ENCODE measurements at places on chromosomes 2 and 18.

GRCh38 chr18:66168685-66169235 is 417.9 kb downstream of the CDH7 start:
- DNase-seq: no peak

GRCh38 chr2:119062652-119063051 is 95.9 kb downstream of the C1QL2 start:
- DNase-seq: no peak

GRCh38 chr18:29225351-29225750 is 1048.4 kb upstream of the CDH2 start:
- DNase-seq: no peak

DNA sequence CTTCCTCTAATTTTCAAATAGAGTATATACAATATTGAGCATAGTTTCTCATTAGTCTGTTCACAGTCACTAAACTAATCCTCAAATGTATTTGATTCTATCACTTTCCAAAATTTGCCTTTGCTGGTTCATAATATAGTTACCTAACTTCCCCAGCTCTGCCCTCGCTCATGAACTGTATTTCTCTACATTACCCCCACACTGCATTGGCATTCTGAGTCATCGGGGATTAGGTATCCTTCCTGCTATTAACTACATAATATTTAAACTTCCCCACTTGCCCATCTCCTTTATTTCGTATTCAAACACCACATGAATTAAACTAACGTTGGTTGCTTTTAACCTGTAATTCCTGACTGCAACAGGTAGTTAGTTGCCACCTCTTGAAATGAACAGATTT is 14.8 kb upstream of the CLASP1 start:
- DNase-seq: no peak

DNA sequence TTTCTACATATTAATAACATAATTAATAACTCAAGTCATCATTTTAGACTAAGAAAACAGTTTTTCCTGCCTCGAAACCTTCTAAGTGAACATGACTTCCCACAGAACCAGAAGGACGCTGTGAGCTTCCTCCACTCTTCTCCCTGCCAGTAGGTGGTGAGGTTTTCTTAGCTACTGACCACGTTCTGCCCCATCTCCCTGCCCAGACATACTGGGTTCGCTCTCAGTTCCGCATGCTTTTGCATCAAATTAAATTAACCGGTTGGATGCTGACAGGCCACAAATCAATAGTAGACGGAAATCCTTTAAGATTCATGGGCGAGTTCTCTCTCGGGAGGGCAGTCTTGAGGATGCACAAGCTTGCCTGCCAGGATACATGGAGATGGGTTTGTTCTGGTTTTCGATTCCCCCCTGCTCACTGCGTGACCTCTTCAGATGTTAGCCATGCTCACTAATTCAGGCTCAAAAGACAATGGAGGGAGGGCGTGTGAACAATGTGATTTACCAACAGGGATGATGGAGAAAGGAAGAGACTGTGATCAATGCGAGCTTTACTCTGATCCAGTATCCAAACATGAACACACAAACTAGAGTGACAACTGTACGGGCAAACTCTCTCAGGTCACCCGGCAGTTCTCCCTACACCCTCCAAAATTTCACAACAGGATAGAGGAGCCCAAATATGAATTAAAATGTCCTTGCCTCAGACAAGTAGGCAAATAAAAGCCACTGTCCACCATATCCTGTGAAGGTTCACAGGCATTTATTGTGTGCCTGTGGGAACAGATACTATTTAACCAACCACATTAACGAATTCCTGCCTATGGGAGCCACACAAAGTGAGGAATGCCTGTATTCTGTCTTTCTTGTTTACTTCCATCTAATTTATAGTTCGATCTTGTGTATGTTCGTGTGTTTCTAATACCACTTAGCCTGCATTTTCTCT is 375.7 kb downstream of the EIPR1 start:
- DNase-seq: no peak

- no peak for DNase-seq
Measured at GRCh38 chr2:240438810-240439697, 3.6 kb downstream of the GPC1 start.

GRCh38 chr18:55857409-55857808 is 269.4 kb upstream of the TCF4 start:
- no peak for DNase-seq

GRCh38 chr2:72263776-72264060 is 116.1 kb upstream of the CYP26B1 start:
- no peak for DNase-seq

GRCh38 chr2:231380307-231380706 is 15.2 kb upstream of the B3GNT7 start:
- DNase-seq: no peak

- DNase-seq: no peak
Measured at GRCh38 chr2:158142568-158143332, 41.1 kb downstream of the UPP2 start.

DNA sequence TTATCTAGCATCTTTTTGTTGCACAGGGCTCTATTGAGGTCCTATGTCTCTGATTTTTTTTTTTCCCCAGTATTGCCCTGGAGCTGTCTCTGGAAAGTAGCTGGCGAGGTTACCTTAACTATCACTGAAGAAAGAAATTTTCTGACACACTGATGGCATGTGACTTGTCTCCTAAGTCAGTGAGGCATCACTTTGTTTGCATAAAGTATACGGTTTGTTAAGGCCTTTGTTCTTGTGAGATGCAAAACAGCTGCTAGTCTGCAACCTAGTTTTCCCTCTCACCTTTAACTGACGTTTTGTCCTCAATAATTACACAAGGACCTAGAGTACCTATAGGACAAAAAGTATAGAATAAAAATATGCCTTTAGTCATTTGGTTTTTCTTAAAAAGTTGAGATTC is 41.8 kb downstream of the UBXN4 start:
- no peak for DNase-seq

DNA sequence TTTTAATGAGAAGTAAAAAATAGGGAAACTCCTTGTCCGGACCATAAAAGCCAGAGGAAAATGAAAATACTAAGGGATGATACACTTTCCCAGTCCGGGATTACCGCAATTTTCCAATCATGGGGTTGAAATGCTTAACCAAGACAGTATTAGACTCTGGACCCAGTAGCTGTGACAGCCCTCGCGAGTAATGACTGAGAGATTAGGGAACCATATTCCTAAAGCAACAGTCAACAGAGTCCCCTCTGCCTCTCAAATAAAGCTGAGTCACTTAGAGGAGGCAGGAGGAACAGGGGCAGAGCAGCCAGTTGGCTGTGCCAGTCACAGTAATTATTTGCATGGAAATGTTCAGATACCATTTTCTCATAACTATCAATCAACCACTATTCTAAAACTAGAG is 34.8 kb downstream of the GPATCH11 start:
- DNase-seq: no peak

- DNase-seq: no peak
Measured at GRCh38 chr2:173191601-173192000, 116.0 kb downstream of the MAP3K20 start.

GRCh38 chr2:21404137-21404536 is 280.4 kb downstream of the TDRD15 start:
- no peak for DNase-seq

- DNase-seq: no peak
Measured at GRCh38 chr2:96207774-96208142, 869 bp downstream of the STARD7 start.

GRCh38 chr2:209565896-209566582 is 142.2 kb downstream of the MAP2 start:
- DNase-seq: no peak

- no peak for DNase-seq
Measured at GRCh38 chr2:187138265-187138664, 289.3 kb upstream of the ZSWIM2 start.

DNA sequence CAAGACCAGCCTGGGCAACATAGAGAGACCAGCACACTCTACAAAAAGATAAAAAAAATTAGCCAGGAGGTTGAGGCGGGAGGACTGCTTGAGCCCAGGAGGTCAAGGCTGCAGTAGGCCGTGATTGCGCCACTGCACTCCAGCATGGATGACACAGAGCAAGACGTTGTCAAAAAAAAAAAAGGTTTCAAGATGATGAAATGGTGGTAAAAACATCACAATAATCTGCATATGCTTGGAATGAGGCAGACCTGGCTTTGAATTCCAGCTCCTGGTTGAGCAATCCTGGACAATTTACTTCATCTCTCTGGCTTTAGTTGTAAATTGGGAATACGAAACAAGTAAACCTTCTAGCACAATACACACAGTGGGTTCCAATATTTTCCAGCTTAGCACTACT is 24.1 kb downstream of the USP40 start:
- no peak for DNase-seq

GRCh38 chr2:182378759-182379158 is 48.1 kb downstream of the PDE1A start:
- DNase-seq: no peak

DNA sequence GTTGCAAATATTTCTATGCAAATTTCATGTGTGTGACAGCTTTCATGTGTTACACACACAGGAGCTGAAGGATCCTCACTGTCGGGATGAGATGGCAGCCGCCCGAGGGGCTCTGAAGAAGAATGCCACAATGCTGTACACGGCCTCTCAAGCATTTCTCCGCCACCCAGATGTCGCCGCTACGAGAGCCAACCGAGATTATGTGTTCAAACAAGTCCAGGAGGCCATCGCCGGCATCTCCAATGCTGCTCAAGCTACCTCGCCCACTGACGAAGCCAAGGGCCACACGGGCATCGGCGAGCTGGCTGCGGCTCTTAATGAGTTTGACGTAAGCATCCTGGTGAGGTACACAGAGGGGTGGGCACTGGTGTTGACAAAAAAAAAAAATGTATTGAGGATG is 361.2 kb downstream of the CTNNA2 start:
- DNase-seq: no peak

GRCh38 chr2:86044614-86045013 is 61.1 kb downstream of the POLR1A start:
- no peak for DNase-seq

- no peak for DNase-seq
Measured at GRCh38 chr2:8337321-8337720, 344.5 kb upstream of the ID2 start.

- DNase-seq: no peak
Measured at GRCh38 chr2:217743407-217743806, 259.4 kb downstream of the TNS1 start.

GRCh38 chr2:13919981-13920382 is 712.5 kb upstream of the LRATD1 start:
- DNase-seq: no peak

- no peak for DNase-seq
Measured at GRCh38 chr2:26875065-26875634, 27.2 kb downstream of the DPYSL5 start.

GRCh38 chr2:65294701-65295100 is 67.1 kb downstream of the ACTR2 start:
- DNase-seq: no peak

DNA sequence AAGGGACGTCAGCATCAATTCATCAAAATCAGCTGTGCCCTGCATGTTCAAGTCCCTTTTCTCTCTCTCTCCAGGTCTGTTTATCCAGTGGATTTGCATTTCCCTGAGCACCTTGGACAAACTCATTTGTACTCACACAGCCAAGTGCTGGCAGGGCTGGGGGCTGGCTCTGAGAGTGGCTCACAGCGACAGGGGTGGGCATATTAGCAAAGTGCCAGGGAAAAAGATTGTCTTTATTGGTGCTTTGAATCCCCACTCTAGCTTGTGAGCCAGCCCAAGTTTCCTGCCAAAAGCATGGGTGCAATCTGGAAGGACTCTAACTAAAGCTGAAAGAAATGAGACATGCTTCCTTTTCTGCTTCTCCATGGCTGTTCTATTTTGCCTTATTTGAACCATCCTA is 56.6 kb downstream of the ACOXL start:
- no peak for DNase-seq

DNA sequence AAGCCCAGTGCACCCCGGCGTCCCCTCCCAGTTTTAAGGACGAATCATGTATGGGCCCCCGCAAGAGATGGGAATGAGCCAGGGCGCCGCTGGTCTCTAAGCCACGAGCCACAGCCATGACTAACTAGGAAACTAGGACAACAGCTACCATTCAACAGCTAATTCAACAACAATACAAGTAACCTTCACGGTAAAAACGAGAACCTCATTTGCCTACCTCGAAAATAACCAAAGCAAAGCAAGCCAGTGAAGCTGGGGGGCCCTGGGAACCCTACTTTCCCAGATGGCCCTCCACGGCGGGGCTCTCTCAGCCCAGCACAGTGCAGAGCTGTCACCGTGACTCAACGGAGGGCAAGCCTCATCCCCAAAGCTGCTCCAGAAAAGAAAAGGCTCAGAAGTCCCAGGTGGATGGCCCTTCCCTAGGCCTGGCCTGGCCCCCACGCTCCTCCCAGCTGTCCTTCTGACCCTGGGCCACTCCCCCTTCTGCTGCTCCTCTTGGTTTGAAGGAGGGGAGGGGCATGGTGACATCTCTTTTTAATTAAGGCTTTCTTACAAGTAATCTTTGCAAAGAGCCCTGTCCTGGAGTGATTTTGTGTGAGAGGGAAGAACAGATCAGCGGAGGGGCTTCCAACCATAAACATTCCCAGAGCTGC is 126.3 kb downstream of the HDAC4 start:
- no peak for DNase-seq
